Kasumi-1 (cell line): ENCODE measurements at places on chromosomes 5 and 9.

DNA sequence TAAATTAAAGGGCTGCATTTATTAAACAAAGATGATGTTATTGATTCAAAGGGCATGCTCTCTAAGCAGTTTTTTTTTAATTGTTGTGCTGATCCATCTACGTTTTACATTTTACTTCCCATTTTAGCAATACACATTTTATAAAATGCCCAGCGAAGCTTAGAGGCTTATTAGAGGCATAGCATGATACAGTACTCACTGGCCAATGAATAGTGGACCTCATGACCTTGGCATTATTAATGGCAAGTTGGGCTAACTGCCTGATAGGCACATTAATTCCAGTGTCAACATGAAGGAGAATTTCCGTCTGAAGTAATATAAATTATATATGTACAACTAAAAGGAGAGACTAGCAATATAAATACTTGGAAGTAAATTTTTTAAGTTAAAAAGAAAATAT, 837.2 kb downstream of the EFNA5 start:
- DNase-seq, result no peak

GRCh38 chr9:100229136-100229535, 123.6 kb downstream of the TEX10 start:
- DNase-seq, result no peak

GRCh38 chr5:12242950-12243888, 339.0 kb upstream of the CTNND2 start:
- DNase-seq, result no peak

GRCh38 chr5:116848954-116849581, 274.4 kb upstream of the SEMA6A start:
- DNase-seq, result no peak

GRCh38 chr5:145056800-145057199, 778.3 kb downstream of the PRELID2 start:
- DNase-seq, result no peak

- no peak for DNase-seq
Observed at GRCh38 chr9:109164042-109164441, 3.0 kb downstream of the FRRS1L start.

DNA sequence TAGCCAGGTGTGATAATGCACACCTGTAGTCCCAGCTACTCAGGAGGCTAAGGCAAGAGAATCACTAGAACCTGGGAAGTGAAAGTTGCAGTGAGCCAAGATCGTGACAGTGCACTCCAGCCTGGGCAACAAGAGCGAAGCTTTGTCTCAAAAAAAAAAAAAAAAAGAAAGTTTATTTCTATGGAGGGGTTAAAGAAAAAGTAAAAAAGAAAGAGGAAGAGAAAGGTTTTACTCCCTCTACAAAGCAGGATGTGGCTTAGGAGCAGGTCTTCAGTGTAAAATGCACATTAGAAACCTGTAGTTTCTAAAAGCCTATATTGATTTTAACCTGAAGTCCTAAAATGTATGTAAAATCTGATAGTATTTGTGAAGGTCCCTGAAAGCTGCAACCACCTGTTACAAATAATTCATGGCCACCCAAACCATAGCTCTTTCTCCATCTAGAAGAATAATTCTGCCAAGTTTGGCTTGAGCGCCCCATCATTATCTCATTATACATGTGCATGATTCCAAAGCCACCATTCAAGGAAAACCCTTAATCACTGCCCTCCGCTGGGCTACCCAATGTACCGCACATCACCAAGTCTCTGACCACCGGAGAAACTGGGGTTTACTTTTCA, 3.4 kb downstream of the FNBP1 start:
- DNase-seq, result no peak

- no peak for DNase-seq
Observed at GRCh38 chr5:96256795-96257470, 176.1 kb downstream of the PCSK1 start.

DNA sequence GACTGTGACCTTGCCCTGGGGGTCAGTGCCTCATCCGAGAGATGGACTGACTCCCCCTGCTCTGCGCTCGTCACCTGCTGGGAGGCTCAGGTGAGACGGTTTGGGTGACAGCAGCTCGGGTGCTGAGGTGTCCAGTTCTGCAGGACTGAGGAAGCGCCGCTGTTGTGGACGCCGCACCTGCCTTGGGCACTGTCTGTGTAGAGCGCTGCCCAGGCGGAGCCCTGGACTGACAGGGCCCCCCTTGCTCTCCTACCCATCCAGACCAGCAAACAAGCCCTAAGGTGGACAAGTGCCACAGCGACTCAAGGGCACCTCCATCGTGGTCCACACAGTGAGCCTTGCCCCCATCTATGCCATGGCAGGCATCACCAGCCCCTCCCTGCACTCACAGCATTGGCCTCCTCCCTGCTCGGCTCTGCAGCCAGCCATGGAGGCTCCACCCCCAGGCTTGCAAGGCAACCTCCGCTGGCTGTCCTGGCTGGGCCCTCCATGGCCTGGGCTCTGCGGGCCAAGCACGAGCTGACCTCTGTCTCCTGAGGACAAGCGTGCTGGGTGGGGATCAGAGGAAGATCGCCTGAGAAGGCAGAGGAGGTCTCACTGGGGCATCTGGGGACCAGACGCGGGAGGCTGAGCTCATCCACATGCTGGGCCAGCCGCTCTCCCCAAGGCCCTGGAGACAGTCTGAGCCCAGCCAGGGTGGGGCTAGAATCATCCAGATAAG, 87.1 kb upstream of the COL5A1 start:
- no peak for DNase-seq

DNA sequence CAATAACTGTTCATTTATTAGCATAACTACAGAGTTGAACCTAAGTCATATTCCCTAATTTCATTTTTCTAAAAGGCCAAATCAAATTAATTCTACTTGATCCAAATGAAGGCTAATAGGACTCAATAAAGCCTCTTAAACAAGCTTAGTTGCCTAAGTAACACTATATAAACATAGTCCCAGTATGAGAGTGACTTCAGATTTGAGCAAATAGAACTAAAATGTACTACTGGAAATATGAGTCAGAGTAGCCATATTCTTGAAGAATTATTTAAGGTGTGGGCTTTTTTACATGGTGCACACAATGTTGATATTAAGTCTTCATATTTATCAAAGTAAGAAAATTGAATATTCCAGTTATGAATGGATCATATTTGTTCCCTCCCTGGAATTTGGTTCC, 872.3 kb downstream of the MAT2B start:
- DNase-seq, result no peak

DNA sequence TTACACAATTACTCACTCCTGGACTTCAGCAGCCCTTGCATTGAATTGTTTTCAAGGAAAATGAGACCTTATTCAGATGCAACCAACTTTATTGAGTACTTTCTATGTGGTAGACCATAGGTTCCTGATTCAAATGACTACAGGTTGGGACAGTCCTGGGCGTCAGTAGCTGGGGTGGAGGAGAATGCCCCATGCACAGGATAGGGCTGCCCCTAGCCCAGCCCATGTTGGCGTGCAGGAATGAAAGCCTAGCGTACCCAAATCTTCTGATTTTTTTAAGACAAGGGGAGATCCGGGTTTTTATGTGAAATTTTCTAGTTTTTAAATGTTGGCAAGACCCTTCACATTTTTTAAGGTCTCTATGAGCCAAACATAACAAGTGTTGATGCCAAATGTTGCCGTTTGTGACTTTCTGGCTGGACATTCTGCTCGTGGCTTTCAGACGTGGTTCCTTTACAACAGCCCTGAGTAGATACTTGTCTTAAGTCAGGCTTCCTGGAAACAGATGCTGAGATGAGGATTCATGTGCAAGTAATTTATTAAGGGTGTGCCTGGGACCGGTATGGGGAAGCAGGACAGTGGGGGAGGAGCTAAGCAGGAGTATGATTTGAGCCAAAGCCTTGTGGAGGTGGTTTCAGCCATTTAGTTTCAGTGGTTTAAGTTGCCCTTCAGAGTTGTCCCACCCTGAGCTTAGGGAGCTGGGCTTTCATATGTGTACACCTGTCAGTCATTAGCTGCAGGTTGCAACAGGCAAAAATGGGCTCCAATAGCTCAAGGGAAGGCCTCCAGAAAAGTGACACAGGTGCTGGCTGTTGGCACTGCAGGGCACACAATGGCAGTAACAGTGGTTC, 154.1 kb downstream of the NTRK2 start:
- no peak for DNase-seq

- no peak for DNase-seq
Observed at GRCh38 chr5:143588933-143589662, 185.6 kb upstream of the NR3C1 start.

GRCh38 chr5:61178702-61179101, 16.4 kb upstream of the SMIM15 start:
- no peak for DNase-seq

- DNase-seq, result no peak
Observed at GRCh38 chr5:36443941-36444340, 142.2 kb upstream of the RANBP3L start.

DNA sequence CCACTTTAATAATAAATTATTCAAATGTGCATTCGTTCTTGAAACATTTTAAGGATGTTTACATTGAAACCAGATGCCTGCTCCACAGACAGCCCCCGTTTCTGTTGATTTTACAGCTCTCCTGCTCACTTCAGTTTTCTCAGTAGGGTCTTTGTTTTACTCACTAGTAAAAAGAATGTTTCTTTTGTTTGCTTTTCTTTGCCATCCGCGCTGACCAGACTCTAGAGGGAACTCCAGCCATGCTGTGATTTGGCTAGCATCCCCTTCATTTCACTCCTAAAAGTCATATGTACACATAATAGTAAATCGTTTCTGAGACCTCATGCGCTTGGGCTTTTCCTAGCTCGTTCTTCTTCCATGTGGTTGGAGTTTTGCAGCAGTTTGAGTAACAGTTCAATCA, 28.7 kb upstream of the PALM2AKAP2 start:
- no peak for DNase-seq

DNA sequence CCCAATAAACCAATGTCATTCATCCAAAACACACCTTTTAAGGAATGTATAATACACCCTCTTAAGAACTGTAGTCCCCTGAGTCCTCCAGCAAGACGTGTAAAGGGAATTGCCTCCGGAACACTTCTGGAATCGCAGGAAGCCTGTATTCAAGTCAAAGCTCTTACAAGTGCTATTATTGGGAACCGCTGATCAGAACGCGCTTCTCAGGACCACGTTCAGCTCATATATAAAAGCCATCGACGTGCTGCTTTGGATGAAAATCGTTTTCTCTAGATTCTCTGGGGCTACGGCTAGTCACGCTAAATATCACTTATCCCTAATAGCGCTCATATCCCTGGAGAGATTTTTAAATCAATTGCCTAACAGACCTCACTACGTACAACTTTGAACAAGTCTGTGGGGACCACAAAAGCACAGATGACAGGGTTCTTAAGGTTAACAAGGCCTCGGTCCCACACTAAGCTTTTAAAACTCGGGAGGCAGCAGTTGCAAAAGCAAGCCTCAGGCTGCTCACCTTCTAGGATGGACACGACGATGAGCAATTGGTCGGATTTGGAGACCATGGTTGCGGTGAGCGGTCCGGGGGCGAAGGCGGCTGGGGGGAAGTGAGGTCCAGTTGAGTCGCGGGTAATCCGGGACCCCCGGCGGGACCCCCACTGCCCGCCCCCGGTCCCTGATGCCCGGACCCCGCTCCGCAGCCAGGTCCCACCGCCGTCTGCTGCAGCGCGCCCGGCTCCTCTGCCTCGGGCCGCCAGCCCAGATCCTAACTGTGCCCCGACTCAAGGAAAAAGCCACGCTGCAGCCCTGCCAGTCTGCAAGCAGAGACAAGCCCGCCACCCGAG, 548 bp downstream of the CEP120 start:
- peak; percentile 16 for DNase-seq

DNA sequence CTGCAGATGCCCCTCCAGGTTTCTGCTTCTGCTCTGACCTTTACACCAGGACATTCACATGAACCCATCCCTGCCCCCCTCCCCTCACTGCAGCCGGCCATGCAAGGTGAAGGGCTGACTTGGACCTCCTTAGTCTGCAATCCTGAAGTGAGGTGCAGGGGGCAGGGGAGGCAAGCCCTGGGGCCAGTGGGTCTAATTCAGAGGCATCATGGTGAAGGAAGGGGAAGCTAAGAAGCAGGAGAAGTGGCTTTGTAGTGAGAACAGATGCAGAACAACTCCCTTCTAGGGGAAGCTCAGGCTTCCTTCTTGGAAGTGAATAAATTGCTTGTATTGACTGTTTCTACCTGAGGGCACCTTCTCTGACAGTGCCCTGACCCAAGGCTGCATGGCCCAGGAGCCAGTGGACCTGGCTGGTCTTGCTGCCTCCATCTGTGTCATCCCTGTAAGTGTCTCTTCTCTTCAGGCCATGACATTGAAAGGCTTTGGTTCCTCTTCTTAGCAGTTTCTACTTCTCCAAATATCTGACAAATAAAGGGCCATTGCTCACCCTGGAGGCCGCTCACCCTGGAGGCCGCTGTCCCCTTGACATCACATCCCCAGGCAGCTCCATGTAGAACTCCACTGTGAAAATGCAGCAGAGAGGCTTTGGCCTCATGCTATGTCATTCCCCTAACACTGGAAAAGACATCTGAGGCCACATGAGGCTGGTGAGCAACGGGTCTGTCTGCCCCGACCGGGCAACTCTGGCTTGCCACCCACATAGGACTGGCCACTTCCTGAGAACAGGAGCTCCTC, 55.3 kb downstream of the GADD45G start:
- DNase-seq, result no peak

DNA sequence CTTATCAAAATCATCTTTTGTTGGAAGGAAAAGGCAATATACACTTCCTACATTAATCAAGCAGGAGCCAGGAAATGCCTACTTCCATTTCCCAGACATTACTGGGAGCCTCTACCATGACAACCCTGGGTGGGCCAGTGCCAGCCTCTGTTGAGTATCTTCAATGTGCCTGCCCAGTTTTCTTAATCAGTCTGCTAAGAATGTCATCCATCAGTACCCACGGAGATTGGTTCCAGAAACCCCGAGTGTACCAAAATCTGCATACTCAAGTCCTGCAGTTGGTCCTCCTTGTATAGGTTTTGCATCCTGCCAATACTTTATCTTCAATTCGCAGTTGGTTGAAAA, 82.4 kb downstream of the MARCHF3 start:
- DNase-seq, result no peak

- no peak for DNase-seq
Observed at GRCh38 chr5:135007749-135008363, 26.2 kb downstream of the PITX1 start.

GRCh38 chr5:132001647-132002561, 9.6 kb downstream of the ACSL6 start:
- DNase-seq, result no peak
